Activated CD8-positive, alpha-beta T cell treated with anti-CD3 and anti-CD28 coated beads, Interleukin-2, amount 10 ng/mL, durations not matched to agents 7 days and 5 days (primary cell): ENCODE measurements at places on chromosomes 3 and 15. TPM values are rescaled to one million over a fixed set of nuclear protein-coding genes. Genes with fewer than 3 reads are reported as not detected.
A peak's percentile ranks its signal among the peaks of the same experiment; 100 is the strongest.

DNA sequence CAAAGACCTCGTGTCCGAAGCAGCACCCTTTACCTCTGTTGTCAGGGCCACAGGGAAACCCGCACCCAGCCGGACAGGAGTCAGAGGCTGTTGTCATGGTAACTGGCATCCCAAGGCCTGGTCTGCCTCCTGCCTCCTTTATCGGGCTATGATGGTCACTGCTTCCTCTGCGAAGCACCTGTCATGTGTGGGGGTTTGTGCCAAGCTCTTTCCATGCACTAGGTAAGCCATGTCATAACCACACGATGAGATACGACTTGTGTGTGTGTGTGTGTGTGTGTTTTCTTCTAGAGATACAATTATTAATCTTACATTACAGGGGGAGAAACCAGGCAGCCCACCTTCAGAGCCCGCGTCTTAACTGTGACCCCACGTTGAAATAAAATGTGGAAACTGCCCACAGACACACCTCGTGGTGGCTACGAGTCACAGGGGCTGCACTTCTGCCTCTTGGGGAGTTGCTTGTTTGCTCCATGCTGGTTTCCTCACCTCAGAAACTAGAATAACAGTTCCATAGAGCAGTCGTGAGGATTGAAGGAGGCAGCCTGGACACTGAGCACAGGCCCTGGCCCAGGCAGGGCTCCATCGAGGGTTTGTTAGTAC lies 18.0 kb downstream of the ZDHHC19 start:
- no peak overlapping the region for H3K4me3 ChIP-seq
- DNase-seq = no peak
- peak overlapping the region; percentile 91 for H3K27ac ChIP-seq
- H3K27me3 ChIP-seq = no peaks in the 10 kb centered on the region
- no peaks in the 10 kb centered on the region for H3K36me3 ChIP-seq

- no peak for DNase-seq
These were observed 3.6 kb upstream of the C3orf85 start for GRCh38 chr3:109132801-109133473.

GRCh38 chr3:52441772-52442332 lies 3.1 kb downstream of the SEMA3G start:
- H3K36me3 ChIP-seq = no peaks in the 10 kb centered on the region
- no peak overlapping the region for H3K4me3 ChIP-seq
- H3K27ac ChIP-seq = no peak overlapping the region
- no peak for DNase-seq
- no peaks in the 10 kb centered on the region for H3K27me3 ChIP-seq
- peaks cover 14% of the 10 kb centered on the region for H3K4me1 ChIP-seq

DNA sequence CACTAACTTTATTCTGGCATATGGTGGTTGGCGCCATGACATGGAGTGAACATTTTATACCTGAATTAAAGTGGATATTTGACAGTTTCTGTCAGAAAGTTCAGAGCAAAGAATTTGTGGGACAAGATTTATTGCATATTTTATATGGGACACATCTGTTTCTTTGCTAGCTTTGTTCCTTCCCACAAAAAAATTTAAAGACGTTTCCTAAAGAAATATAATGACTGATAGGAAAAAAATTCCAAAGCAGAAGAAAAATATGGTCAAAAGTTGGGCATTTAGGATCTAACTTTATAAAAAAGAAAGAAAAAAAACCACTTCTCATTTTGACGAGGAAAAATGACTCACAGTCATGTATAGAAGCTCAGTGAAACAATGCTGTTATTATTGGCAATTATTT lies 101.6 kb downstream of the GREM1 start:
- DNase-seq = no peak
- no peak overlapping the region for H3K4me3 ChIP-seq
- H3K36me3 ChIP-seq = no peaks in the 10 kb centered on the region
- no peak overlapping the region for H3K27ac ChIP-seq
- no peaks in the 10 kb centered on the region for H3K4me1 ChIP-seq
- peaks cover 12% of the 10 kb centered on the region for H3K27me3 ChIP-seq

DNA sequence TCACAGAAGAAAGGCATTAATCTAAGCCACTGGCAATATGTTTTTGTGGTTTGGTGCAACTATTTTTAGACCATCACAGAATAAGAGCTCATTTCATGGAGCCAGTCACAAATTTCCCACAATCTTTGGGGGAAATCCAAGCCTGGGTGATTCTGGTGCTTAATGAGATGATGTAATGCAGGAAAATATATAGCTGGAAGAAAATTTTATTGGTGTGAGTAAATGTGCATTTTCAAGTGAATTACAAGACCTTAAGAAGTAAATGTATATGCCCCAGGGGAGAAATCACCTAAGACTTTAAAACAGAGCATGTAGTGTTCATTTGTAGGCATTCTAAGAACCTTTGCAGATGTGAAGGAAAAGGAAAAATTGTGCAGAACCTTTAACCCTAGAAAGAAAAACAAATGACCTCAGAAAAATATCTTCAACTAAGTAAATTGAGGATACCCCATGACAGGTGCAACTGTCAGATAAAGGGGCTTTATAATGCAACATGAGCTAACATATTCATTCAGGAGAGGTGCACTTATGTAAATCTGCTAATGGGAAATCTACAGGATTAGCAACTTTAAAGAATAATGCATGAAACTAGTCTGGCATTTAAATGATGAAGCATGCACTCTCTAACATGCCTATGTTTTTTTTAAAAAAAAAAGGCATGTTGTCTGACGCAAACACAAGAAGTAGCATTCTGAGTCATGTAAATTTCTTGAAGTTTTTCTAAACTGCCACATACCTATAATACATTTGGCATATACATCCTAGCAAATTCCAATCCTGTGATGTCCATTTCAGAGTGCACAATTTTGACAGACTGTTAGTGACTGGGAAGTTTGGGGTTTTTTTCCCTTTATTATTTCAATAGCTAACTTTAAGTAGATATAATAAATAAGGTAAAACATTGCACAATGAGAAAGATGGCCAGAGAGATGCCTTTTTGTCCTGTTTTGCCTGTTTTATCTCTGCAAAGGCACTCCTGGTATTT lies 105.1 kb downstream of the MEX3B start:
- H3K4me1 ChIP-seq = no peaks in the 10 kb centered on the region
- no peak overlapping the region for H3K4me3 ChIP-seq
- no peaks in the 10 kb centered on the region for H3K36me3 ChIP-seq
- H3K27me3 ChIP-seq = peaks cover 3% of the 10 kb centered on the region
- no peak overlapping the region for H3K27ac ChIP-seq

DNA sequence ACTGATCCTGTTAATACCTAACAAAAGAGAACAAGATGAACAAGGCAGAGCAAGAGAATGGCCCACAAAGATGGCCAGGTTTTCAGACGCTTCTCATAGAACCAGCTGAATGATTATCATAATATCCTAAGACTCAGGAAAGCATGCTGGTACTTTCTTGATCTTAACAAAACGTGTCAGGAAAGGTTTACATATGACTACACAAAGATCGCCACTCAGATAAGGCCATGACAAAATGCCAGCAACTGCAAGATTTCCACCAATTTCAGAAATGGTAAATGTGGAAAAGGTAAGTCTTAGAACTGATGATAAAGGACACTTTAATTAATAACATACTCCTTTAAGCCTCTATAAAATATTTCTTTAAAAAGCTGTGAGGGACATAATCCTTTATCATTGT lies 108.8 kb downstream of the DLG1 start:
- H3K36me3 ChIP-seq = peaks cover 6% of the 10 kb centered on the region
- DNase-seq = no peak
- H3K27ac ChIP-seq = no peak overlapping the region
- no peaks in the 10 kb centered on the region for H3K27me3 ChIP-seq
- no peak overlapping the region for H3K4me3 ChIP-seq
- H3K4me1 ChIP-seq = peaks cover 11% of the 10 kb centered on the region

PRC1 gene
- total RNA-seq = 189 TPM

- no peaks in the 10 kb centered on the region for H3K36me3 ChIP-seq
- H3K4me1 ChIP-seq = no peaks in the 10 kb centered on the region
- H3K4me3 ChIP-seq = no peak overlapping the region
- DNase-seq = no peak
These were observed 587.8 kb downstream of the RBMS3 start for GRCh38 chr3:29868543-29869101.

DNA sequence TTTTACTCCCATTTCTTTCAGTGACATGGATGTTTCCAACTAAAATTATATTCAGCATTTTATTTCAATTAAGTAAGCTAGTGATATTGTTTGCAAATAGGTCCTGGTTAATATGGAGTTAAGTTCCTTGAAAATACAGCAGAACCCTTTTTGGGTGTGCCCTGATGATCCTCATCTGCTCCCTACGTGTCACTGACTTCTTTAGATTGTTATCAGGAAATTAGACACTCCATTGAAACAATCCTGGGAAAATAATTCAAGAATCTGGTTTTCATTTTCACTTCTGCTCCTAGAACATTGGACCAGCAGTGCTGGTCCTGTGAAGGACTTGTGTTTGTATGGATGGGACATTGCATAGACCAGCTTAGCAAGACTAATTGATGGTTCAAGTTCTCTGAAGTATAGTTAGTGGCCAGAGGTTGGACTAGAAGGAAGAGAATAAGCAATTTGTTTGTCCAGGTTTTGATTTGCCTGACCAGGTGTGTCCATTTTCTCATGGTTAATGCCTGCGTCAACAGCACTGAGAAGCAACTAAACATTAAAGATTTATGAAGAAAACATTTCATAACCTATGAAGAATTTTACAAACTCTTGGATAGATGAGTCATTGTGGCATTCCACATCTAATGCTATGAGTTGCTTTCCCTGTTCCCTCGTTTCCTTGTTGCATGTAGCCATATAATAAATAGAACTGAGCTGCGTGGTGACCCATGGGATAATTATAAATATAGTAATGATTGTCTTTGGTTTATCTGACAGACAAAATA lies 95.8 kb downstream of the ZPLD1 start:
- H3K4me1 ChIP-seq = peaks cover 4% of the 10 kb centered on the region
- no peak overlapping the region for H3K4me3 ChIP-seq
- H3K36me3 ChIP-seq = no peaks in the 10 kb centered on the region

GRCh38 chr3:68483601-68484000 lies 448.7 kb downstream of the TAFA4 start:
- no peaks in the 10 kb centered on the region for H3K4me1 ChIP-seq
- H3K4me3 ChIP-seq = no peak overlapping the region
- H3K27me3 ChIP-seq = no peaks in the 10 kb centered on the region
- H3K27ac ChIP-seq = no peak overlapping the region
- no peak for DNase-seq
- H3K36me3 ChIP-seq = no peaks in the 10 kb centered on the region

DNA sequence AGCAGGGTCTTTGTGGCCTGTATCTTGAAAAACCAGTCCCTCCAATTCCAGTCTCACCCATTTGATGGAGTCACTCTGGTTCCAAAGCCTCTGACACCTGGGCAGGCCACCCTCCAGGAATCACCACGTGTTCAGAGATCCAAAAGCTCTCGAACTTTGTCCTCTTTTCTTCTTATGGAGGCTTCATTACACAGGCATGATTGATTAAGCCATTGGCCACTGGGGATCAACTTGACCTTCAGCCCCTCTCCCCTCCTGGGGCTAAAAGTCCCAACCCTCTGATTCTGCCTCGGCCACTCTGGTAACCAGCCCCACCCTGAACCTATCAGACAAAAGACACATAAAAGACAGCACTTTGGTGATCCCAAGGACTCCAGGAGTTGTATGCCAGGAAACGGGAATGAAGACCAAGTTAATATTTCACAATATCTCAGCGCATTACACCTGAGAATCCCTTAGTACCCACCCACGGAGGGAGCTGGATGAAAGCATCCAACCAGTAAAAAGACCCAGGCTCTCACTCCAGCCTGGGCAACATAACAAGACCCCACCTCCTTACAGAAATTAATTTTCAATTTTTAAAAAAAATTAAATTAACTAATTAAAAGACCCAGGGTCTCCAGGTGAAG lies 23.0 kb upstream of the SSUH2 start:
- H3K27me3 ChIP-seq = peaks cover 6% of the 10 kb centered on the region
- H3K4me3 ChIP-seq = no peak overlapping the region
- no peaks in the 10 kb centered on the region for H3K36me3 ChIP-seq

AHSG gene
- not detected for total RNA-seq

DNA sequence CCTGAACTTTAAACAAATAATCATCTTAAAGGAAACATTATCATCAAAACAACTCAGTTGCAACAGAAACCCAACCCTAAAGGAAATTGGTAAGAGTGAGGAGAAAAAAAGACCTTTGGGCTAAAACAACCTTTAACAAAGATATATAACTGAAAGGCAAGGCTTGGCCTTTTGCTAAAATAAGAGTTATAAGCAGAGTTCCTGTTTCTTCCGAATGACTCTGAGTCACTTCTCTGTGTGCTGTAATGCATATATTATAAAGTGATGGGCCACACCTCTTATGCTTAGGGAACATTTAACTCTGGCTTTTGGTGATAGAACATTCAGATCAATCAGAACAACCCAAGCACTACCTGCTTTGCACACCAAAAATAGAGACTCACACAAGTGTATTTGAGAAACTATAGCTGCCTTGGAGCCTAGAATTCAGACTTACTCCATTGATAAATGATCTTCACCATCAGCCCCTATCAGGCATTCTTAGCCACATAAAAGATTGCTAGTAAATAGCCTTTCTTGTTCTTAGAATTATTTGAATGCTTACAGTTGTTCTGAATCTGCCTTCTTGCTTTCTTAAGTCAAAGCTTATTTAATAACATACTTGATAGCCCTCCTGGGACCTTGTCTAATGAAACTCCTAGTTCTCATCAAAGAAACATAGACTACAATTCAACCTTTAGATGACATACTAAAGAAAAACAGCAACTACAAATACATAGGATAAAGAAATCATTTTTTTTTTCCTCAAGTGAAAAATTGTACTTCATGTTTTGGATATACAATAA lies 294.2 kb upstream of the SEMA6D start:
- no peak overlapping the region for H3K4me3 ChIP-seq
- DNase-seq = no peak
- no peak overlapping the region for H3K27ac ChIP-seq
- H3K36me3 ChIP-seq = no peaks in the 10 kb centered on the region

- no peaks in the 10 kb centered on the region for H3K36me3 ChIP-seq
- no peak overlapping the region for H3K27ac ChIP-seq
- no peak overlapping the region for H3K4me3 ChIP-seq
- H3K4me1 ChIP-seq = no peaks in the 10 kb centered on the region
These were observed 473.6 kb downstream of the SOX2 start for GRCh38 chr3:182185313-182185712.

WNT5A gene
- not detected for total RNA-seq

GCHFR gene
- 50.8 TPM for total RNA-seq

- no peak for DNase-seq
- peaks cover 15% of the 10 kb centered on the region for H3K36me3 ChIP-seq
- no peak overlapping the region for H3K27ac ChIP-seq
- no peaks in the 10 kb centered on the region for H3K27me3 ChIP-seq
- H3K4me1 ChIP-seq = peaks cover 9% of the 10 kb centered on the region
- no peak overlapping the region for H3K4me3 ChIP-seq
These were observed 8.8 kb upstream of the C15orf61 start for GRCh38 chr15:67512140-67512539.

DNA sequence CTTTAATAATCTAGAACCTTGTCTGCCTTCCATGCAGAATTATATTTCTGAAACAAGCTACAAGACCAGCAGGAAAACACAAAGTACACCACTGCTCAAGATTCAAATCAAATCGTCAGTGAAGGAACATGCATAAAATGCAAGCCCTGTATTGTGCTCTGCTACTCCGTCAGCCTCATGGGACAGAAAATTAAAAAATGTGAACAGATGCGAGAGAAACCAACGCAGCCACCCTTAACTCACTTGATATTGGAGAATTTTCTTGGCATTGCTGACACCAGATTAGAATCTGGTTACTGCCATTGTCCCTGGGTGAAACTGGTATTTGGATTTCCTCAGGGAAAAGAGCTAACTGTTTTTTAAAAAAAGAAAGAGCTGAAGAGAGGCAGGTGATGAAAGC lies 23.6 kb downstream of the ANXA2 start:
- no peak overlapping the region for H3K4me3 ChIP-seq
- peaks cover 2% of the 10 kb centered on the region for H3K4me1 ChIP-seq
- H3K36me3 ChIP-seq = peaks cover 60% of the 10 kb centered on the region
- no peaks in the 10 kb centered on the region for H3K27me3 ChIP-seq
- DNase-seq = no peak

GPR160 gene
- 7.4 TPM for total RNA-seq

SIDT1 gene
- 34.8 TPM for total RNA-seq
